ENCODE measurements at places on chromosomes 1 and 21.
A peak's percentile ranks its signal among the peaks of the same experiment; 100 is the strongest.

- no peak for DNase-seq
Observed at GRCh38 chr1:160166166-160166868, 14.9 kb downstream of the ATP1A4 start.

GRCh38 chr1:228323401-228323800, 83.2 kb downstream of the TRIM11 start:
- no peak for DNase-seq

GRCh38 chr21:44368711-44369446, 15.5 kb downstream of the TRPM2 start:
- DNase-seq: no peak

GRCh38 chr21:29481641-29482040, 182.9 kb downstream of the BACH1 start:
- no peak for DNase-seq

- no peak for DNase-seq
Observed at GRCh38 chr1:107358619-107359327, 217.9 kb downstream of the NTNG1 start.

GRCh38 chr1:25519624-25520023, 23.8 kb upstream of the LDLRAP1 start:
- DNase-seq: peak; percentile 59

DNA sequence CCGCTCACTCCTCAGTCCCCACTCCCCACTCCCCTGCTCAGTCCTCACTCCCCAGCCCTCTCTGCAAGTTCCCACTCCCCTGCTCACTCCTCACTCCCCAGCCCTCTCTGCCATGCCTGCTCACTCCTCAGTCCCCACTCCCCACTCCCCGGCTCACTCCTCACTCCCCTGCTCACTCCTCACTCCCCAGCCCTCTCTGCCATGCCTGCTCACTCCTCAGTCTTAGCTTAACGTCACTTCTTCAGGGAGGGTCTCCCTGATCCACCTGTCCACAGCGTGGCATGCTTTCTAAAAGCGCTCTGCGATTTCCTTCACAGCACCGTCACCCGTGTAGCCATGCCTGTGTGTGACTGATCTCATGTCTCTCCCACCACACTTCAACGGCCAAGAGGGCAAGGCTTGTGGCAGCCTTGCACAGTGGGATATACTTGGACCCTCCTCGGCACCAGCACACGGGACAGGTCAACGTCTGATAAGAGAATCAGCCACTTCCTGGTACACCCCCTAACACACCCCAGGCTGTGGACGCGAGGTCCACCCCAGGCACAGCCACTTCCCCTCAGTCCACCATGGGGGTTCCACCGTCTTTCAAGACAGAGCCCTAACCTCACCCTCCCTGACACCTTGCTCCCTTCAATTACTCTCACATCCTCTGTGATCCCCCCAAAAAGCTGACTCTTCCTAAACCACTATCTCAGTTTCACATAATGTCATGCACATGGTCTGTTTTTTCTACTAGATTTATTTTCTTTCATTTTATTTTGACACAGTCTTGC, 14.0 kb downstream of the PRDM15 start:
- no peak for DNase-seq

GRCh38 chr1:204683284-204684205, 2.0 kb downstream of the LRRN2 start:
- no peak for DNase-seq

DNA sequence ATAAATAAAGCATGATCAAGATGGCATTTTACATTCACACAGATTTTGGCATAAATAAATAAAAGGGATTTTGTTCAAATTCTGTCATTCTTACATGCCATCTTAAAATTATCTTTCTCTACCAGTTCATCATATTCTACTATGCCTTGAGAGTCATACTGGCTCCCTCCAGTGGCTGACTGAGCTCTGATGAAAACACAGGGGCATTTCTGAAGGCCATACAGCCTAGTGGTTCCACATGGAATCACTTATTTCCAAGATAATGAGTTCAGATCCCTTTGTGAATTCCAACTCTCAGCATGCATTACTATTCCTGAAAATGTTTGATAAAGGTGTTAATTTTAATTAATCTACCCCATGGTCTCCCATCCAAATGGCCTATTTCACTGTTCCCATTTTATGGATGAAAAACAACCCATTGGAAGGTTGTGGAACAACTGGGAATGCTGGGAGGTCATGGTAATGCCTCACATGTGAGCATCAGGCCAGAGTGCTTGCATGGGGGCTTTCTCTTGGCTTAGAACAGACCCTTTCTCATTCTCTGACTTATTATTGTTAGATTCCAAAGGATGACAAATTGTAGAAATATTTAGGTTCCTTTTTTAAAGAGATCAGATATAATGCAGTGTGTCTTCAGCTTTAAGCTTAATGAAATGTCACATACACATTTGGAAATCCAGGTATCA, 622.4 kb upstream of the PKN2 start:
- DNase-seq: peak; percentile 38

DNA sequence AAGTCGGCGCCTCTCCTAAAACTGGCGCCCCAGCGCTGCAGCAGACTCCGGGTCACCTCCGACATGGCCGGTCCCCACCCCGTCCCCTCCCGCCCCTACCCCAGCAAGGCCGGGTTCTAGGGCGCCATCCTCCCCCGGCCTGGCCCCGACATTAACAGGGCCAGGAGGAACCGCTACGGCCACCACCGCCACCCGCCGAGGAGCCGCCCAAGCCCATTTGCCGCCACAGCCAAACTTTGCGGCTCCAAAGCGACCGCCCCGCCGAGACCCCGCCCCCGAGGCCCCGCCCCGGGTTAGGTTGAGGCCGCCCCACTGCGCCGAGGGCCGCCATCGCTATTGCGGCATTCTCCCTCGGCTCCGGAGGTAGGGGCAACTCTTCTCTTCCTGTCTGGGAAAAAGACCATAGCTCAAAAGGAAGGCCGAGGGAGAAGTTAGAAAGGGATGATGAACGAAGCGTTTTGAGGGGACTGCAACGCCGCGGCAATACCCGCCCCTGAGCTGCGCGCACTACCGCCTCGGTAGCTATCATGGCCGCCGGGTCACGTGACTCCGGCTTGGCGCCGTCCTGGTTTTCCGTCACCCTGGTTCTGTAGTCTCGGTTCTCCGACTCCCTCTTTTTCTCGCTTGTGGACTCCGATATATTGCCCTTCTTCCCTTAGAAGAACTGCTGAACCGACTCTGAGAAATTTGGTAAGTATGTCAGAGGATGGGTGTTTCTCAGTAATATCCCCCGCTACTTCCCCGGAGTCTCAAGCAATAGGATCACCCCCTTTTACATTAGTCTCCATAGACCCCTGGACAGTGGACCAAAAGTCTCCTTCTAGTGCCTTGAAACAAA, at the start of the genes AIDA and BROX:
AIDA (minus strand) TSS at position 239 of the 838 bp plus-strand sequence; CDS start at position 65, 174 bp downstream.
BROX (plus strand) TSS at position 312 of the 838 bp plus-strand sequence. CDS start 3,136 bp downstream, outside the sequence.
- no peak for DNase-seq

DNA sequence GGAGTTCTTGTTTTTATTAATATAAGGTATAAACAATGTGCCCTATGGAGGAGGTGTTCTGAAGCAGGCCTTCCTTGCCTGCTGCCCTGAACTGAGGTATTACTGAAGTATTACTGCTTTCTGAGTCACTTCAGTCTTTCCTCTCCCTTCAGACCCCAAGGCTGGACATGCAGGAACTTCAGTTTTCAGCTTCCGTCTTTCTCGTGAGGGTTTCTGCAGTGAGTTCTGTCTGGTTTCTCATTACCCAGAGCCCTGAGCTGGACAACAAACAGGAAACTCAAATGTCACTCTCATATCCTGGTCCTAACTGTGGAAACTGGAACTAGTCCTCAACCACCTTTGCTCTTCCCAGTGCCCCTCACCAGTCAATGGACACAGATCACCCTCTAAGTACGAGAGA, 46.8 kb downstream of the ELAVL4 start:
- no peak for DNase-seq

DNA sequence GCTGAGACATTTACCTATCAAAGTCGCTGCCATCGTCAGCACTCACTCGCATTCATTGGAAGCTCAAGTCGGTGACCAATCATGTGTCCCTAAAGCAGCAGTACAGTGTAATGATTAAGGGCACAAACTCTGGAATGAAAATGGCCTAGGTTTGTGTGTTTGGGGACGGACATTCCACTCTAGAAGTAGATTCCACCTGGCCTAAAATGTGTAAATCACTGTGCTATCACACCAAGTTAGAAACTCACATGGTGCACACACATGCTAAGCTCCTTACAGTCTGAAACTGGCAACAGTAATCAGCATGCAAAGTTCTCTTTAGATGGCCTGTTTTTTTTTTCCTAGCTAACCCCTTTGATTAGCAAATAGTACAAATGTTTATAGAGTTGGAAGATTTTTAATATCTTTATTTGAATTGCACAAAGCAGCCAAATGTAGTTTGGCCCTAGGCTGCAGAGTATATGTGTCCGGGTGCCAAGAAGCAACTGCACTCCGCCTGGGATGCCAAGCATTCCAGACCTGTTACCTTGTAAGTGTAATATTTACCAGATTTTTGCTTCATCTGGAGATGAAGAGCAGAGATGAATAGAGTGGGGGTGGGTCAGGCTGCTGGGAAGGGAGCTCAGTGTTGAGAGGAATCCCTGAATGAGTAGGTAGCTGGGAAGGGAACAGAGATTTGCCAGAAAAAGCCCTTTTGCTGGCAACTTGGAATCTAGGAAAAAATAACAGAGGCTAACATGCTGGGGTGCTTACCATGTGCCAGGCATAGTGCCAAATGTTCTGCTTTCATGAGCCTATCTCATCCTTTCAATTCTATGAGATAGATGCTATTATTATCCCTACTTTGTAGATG, 35.2 kb downstream of the TGFB2 start:
- peak; percentile 87 for DNase-seq

GRCh38 chr21:33971492-33972013, 55.9 kb upstream of the ATP5PO start:
- DNase-seq: peak; percentile 67

DNA sequence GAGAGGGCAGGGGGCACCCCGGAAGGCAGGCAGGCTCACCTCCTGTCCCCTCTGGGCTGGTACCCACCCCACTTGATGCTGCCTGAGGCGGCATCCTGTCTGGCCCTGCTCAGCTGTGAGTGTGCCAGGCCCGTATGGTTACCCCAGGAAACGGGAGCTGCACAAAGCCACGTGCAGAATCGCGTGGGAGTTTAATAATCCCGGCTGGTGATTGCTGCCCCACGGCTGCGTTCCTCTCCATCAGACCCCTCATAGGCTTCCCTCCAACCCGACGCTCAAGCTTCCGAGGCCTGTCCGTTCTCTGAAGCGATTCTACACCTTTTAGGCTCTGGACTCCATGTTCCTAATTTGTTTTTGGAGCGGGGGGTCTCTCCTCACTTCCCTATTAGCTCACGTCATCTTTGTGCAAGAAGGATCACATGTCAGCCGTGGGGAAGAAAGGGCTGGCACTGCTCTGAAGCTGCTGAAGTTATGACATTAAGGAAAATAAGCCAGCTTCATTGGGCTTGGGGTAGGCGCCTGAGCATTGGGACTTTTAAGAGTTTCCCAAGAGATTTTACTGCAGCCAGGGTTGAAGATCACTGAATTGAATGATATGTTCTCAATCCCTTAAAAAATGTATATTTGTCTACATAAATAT, 1.1 kb upstream of the B3GALT5 start:
- DNase-seq: no peak

DNA sequence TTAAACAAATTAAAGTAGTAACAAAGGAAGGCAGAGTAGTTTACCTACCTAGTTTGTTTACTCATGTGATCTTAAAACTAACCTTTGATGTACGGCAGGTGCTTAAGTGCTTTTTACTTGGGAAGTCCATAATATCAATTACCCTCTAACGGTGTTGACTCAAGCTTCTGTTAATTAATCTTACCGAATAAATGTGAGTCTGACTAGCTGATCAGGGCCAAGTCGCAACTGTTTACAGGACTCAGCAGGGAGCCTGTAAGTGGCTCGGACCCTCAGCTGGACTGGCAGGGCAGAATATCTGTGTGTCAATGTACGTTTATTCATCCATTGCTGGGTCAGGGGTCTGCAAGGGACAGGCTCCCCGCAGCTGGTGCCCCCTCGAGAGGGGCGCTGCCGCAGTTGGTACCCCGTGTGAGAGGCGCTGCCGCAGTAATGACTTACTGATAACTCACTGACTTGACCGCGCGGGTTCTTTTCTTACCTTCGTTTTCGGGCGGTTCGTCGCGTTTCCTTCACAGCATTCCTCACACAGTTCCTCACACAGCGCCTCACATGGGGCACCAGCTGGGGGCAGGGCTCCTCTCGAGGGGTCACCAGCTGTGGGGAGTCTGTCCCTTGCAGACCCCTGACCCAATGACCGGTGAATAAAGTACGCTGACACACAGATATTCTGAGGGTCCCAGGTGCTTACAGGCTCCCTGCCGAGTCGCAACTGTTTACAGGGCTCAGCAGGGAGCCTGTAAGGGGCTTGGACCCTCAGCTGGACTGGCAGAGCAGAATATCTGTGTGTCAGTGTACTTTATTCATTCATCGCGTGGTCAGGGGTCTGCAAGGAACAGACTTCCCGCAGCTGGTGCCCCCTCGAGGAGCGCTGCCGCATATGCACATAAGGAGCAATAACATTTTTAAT, 3.0 kb downstream of the FMO1 start:
- DNase-seq: no peak

- DNase-seq: no peak
Observed at GRCh38 chr1:67052741-67053534, 1.0 kb downstream of the SLC35D1 start.

- DNase-seq: no peak
Observed at GRCh38 chr1:235239851-235240250, 78.8 kb upstream of the RBM34 start.

- DNase-seq: no peak
Observed at GRCh38 chr1:10278880-10279279, 68.5 kb downstream of the KIF1B start.

DNA sequence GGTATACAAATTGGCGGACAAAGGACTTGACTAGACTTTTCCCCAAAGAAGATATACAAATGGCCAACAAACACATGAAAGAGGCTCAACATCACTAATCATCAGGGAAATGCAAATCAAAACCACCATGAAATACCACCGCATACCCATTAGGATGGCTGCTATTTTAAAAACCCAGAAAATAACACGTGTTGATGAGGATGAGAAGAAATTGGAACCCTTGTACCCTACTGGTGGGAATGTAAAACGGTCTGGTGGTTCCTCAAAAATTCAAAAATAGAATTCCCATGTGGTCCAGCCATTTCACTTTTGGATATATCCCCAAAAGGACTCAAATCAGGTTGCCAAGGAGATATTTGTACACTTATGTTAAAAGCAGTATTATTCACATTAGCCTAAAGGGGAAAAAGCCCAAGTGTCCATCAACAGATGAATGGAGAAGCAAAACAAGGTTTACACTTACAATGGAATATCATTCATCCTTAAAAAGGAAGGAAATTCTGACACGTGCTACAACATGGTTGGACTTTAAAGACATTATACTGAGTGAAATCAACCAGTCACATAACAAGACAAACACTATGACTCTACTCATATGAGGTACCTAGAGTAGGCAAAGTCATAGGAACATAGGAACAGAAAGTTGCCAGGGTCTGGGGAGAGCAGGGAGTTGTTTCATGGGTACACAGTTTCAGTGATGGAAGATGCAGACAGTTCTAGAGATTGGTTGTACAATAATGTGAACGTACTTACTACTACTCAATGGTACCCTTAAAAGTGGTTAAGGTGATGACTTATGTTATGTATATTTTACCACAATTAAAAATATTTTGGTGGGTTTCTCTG, 17.0 kb downstream of the CD34 start:
- no peak for DNase-seq

- DNase-seq: no peak
Observed at GRCh38 chr1:232547938-232548484, 81.9 kb downstream of the SIPA1L2 start.

Measured in epithelial cell of proximal tubule (primary cell).